ENCODE measurements at places on chromosomes 1 and 21.
A peak's percentile ranks its signal among the peaks of the same experiment; 100 is the strongest.

- no peak for DNase-seq
Measured at GRCh38 chr1:155389826-155390225, 69.1 kb downstream of the RUSC1 start.

DNA sequence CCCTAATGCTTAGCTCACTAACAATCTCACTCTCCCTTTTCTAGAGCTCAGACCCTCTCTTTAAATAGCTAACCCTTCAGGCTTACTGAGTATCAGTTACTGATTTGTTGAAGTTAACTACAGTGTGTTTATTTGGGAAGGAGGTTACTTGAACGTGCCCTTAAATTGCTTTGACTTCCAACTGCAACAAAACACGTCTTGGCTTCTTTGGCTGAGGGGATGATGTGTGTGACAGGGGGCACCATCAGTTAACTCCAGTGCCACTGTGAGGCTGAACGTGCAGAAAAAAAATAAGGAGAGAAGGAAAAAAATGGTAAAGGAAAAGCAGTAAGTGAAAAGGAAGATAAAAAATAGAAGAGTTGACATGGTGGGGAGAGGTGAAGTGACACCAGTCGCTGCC is 75.1 kb upstream of the NRIP1 start:
- no peak for DNase-seq

DNA sequence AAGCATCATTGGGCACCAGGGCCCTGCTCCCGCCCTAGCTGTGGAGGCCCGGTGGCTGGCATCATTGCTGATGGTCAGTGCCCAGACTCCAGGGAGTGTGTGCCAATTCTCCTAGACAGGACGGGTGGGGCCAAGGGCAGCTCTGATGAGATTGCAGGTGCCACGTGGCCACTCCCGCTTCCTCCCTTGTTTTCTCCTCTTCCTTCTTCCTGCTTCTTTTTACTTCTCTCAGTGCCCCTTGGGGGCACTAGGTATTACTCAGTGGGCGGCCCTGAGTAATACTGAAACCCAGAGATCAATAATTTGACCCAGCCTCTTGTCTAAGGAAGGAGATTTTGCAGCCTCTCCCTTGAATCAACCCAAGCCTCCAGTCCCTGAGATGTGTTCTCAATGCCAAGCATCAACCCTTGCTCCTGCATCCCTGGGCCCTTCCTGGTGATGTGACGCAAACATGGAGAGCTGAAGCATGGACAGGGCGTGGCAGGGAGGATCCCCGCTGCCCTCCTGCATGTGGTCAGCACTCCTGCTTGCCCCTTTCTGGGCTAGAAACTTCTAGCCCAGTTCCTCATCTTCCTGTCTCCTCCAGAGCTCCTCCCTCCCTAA is 32.4 kb downstream of the CDK18 start:
- DNase-seq: no peak

- no peak for DNase-seq
Measured at GRCh38 chr21:44544566-44544965, 4.6 kb upstream of the KRTAP10-1 start.

DNA sequence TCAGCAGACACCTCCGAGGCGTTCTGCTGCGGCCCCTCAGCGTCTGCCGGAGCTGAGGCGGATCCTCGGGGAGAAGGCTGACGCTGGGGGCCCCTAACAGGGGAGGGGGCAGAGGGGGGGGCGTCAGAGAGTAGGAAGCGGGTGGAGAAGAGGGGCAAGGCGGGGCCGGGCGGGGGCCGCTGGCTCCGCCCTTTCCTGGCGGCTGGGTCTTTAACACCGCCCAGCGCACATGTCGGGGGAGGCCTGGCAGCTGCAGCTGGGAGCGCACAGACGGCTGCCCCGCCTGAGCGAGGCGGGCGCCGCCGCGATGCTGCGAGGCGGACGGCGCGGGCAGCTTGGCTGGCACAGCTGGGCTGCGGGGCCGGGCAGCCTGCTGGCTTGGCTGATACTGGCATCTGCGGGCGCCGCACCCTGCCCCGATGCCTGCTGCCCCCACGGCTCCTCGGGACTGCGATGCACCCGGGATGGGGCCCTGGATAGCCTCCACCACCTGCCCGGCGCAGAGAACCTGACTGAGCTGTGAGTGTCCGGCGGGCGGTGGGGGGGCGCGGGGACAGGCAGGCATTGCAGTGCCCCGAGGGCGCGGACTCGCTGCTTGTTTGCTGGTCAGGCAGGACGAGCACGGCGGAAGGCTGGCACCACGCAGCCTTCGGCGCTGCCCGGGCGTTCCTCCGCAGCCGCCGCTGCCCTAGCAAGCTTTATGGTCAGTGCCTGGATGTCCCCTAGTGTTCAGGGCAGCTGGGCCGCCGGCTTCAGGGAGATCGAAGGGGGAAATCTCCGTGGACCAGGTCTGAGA is at the start of gene NTRK1:
TSS of gene NTRK1 (plus strand) at position 238 of the 796 bp plus-strand sequence. CDS start at position 308, 70 bp downstream.
- peak; percentile 35 for DNase-seq

GRCh38 chr1:230542054-230542453 is 100.2 kb upstream of the COG2 start:
- no peak for DNase-seq

DNA sequence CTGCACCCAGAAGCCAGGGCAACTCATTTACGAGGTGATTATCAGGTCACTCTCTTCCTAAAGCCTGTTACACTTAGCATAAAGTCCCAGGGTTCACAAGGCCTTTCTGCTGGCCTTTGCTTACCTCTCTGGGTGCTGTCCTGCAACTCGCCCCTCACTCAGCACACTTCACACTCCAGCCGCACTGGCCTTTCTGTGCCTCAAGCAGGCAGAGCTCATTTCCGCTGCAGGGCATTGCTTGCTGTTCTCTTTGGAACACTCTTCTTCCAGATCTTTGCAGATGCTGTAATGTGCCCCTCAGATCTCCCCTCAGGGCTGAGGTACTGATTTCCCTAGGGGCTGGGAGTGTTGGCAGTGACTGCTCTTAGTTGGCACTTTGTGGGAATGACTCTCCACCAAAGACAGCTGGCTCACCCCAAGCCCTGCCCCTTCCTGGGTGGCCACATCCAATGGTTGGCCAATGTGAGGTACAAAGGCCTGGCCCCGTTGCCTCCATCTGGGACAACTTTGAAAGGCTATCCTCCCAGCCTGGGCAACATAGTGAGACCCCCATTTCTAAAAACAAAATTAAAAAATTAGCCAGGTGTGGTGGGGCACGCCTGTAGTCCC is 50.8 kb upstream of the SSBP3 start:
- DNase-seq: no peak

GRCh38 chr1:6125366-6125765 is 54.8 kb downstream of the CHD5 start:
- no peak for DNase-seq

GRCh38 chr1:203085528-203086406 is at the start of gene MYOG:
MYOG (minus strand) TSS chr1:203086012; CDS start chr1:203085961, 51 bp downstream.
- DNase-seq: peak; percentile 65

- DNase-seq: no peak
Measured at GRCh38 chr1:82225421-82226185, 424.9 kb downstream of the ADGRL2 start.

GRCh38 chr1:114169509-114169908 is 15.8 kb upstream of the SYT6 start:
- DNase-seq: no peak

GRCh38 chr1:211734791-211735190 is 59.4 kb upstream of the NEK2 start:
- no peak for DNase-seq

DNA sequence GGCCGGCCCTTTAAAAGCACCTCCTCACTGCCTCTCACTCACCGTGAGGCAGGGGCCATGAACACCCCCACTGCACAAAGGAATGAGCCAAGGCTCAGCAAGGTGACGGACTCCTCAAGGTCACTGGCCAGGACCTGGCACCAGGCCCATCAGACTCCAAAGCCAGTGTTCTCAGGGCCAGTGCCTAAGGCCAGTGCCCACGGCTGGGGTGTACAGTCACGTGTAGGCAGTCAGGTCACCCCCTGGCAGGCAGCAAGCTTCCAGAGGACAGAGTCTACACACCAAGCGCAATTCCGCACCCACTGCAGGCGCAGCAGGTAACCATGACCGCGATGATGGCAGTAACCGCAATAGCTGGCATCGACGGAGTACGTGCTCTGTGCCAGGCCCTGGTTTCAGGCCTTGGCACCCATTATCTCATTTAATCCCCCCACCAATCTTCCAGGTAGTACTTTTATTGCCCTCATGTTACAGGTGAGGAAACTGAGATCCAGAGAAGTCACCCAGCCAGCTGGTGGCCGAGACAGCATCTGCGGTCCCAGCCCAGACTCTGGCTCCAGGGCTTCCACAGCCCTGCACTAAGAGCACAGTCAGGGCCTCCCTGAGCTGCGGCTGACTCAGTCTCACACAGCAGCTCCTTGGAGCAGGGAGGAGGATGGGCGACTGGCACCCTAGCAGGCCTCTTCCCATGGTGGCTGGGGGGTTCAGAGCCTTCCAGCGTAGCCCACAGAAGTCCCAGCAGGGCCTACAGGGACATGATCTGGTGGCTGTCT is 27.0 kb downstream of the RAP1GAP start:
- no peak for DNase-seq

- DNase-seq: no peak
Measured at GRCh38 chr1:245225322-245226202, 70.8 kb downstream of the KIF26B start.

GRCh38 chr1:221430152-221430960 is 311.5 kb downstream of the DUSP10 start:
- DNase-seq: no peak

DNA sequence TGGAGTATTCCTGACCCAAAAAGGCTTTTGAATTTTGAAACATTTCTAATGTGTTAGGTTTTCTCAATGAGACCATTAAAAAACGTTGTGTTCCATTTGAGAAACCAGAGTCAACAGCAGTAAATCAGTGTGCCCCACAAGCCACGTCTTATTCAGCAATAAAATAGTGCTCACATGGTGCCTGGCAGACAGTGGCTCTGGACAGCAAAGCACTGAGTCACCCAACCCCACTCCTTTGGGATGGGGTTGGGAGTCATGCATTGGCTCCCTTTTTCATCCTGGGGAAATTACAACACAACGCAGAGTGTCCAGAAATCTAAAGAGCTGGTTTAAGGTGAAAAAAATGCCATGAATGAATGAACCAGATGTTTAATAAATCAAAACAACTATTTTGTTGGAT is 46.5 kb downstream of the KCNJ15 start:
- no peak for DNase-seq

GRCh38 chr21:17542371-17543011 is 29.6 kb downstream of the CXADR start:
- DNase-seq: peak; percentile 32

DNA sequence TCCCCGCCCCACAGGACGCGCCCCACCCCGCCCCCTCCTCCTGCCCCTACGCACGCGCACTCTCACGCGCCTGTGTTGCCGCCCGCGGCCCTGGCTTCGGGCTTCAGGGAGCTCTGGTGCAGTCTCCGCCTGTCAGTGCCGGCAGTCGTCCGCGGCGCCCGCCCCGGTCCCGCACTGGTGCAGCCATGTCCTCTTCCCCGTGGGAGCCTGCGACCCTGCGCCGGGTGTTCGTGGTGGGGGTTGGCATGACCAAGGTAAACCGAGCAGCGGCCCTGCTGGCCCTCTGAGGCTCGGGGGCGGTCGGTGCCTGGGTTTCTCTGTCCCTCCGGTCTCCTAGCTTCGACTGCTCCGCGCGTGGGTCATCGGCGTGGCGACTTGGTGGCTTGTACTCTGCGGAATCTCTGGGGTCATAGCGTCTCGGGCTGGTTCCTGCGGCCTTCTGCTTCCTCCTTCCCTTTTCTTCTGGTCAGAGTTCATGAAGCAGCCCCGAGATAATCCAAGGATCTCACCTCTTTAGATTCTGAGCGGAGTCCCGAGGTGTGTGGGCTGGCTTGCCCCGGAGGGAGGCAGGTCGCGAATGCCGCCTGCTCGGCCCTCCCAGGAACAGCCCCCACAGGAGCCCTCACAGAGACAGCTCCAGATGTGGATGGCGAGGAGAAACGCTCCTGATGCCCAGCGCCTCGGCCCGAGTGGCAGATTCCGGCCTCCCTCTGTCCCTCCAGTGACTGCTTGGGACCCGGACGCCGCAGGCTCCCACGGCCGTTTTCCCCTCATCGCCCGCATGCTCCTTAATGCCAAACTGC is at the start of gene SCP2:
TSS of gene SCP2 (plus strand) at position 65 of the 803 bp plus-strand sequence. CDS start at position 186, 121 bp downstream.
- DNase-seq: no peak

GRCh38 chr1:223730479-223731132 is 18.3 kb downstream of the CAPN2 start:
- no peak for DNase-seq

DNA sequence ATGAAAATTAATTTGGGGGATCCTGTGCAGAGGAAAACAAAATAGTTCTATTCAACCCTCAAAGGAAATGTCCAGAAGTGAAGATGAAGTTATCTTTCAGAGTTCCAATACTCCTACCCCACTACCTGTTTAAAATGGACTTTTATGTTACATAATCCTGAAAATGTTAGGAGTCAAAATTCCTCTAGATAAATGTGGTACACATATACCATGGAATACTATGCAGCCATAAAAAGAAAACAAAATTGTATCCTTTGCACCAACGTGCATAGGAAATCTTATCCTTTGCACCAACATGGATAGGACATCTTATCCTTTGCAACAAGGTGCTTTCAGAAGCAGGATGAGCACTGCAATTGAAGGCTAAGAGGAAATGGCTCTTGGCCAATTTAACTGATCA is 245.2 kb downstream of the LTN1 start:
- no peak for DNase-seq

DNA sequence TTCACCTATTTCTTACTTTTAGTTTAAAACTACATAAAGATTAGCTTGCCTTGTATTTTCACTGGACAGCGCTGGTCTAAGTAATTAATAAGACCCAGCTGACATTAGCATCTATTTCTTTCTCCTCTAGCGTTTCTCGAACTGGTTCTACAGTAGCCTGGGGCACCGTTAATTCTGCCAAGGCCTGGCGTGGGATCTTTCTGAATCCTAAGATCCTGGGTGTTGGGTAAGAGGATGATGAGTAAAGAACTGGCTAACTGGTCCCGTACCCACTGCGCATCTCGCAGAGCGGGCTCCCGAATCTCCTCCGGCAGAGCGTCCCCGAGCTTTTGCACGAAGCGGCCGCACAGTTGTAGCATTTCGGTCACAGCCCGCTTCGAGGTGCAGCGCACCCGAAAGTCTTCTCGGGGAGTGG is 309 bp downstream of the NSL1 start:
- no peak for DNase-seq

DNA sequence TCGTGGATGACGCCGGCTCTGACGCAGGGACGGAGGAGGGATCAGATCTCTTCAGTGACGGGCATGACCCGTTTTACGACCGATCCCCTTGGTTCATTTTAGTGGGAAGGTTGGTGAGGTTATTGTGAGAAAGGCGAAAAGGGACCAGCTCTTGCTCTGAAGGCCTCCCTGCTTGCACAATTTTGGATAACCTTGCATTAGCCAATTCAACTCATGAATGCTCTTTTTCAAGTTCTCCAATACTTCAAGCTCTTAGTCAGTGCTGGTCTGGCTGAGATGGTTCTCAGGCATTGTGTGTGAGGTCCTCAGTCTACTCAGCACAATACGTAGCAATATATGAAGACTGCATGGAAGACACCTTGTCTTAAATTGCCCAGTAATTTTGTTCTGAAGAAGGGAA is 72.6 kb upstream of the PGD start:
- DNase-seq: no peak

- DNase-seq: peak; percentile 8
Measured at GRCh38 chr1:28580722-28581530, 11.1 kb upstream of the RAB42 start.
